ENCODE measurements at places on chromosomes 1 and 21.

- no peak for DNase-seq
Measured at GRCh38 chr1:227780101-227781044, 35.1 kb upstream of the PRSS38 start.

- no peak for DNase-seq
Measured at GRCh38 chr1:71964188-71964587, 318.2 kb downstream of the NEGR1 start.

GRCh38 chr1:82319546-82319945 is 518.8 kb downstream of the ADGRL2 start:
- DNase-seq: no peak

DNA sequence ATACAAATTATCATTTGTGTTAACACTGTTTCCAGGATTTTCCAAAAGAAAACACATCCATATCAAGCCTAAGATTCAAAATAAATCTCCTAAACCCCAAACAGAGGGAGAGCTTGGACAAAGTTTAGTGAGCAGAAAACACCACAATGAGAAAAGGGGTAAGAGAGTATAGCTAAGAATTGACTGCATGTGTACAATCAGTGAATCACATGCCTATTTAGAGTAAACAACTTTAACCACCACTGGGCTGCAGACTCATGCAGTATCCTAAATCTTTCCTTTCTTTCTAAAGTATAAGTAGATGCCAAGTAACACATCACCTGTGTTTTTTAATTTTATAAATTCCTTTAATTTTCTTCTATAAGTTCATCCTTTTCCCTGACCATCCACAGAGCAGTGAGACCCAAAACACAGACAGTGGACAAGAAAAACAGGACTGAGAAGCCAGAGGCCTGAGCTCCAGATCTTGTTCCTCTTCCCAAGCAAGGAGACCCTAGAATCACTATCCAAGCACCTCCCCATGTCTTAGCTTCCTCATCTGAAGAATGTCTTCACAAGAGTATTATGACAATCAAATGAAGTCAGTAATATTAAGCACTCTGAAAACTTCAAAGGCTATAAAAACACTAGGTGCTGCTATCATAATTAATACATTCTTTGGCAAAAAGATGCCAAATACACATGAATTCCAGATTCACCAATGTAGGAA is 93.1 kb downstream of the VAV3 start:
- peak; percentile 53 for DNase-seq

DNA sequence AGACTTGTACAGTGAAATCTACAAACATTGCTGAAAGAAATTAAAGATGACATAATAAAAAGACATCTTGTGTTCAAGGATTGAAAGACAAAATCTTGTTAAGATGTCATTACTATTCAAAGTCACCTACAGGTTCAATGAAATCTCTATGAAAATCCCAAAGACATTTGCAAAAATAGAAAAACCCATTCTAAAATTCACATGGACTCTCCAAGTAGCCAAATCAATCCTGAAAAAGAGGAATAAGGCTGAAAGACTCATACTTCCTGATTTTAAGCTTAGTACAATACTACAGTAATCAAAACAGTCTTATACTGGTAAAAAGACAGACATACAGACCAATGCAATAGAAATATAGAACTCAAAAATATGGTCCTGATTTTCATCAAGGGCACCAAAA is 78.6 kb downstream of the PCSK9 start:
- DNase-seq: peak; percentile 21

DNA sequence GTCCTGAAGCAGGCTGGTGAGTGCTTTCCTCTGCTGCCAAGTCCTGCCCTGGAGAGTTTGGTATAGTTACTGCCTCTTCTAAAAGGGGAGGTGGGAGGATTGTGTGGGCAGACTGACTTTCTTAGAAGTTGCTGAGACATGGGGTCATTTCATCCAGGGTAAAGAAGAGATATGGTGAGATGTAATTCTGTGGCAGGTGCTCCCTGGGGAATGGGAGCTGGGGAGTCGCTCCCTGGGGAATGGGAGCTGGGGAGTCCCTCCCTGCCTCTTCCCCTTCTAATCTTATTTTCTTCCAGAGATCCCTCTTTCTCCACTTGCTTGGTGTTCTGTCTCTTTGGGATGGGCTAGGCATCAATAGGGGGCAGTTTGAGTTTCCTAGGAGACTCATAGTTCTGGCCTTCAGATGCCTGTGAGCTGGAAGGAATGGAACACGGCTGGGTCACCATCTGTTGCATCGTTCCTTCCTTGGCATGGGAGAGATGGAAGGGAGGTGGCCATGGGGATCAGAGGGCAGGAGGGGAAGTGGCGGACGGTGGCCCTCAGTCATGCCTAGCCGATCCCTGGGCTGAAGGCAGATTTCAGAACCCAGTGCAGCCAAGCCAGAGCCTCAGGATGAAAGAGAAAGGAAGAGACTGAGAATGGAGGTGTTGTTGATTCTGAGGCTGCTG is 59.0 kb downstream of the NFASC start:
- DNase-seq: no peak

DNA sequence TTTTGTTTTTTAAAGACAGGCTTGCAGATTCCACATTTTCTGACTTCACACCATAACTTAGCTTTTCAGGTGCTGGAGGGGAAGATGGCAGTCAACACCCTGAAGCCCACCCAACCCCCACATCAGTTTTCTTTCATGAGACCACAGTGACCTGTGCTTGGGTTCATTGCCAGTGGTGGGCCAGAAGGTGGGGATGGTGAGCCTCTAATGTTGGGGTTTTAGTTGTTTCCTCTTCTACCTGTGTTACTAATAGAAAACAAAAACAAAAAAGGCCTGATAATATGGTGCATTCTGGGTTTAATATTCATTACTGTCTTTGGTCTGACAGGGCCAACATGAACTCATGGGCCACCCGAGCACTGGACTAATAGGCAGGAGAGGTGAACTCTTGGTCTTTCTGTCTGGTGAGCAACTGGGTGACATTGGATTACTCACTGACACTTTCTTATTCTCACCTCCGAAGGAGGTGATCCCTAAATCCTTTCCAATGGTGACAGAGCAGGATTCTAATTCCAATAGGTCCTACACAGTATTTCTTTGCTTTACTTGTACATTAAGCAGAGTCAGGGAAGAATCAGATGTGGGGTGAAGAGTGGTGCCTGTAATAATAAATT is 132.8 kb downstream of the CLIC6 start:
- peak; percentile 18 for DNase-seq

GRCh38 chr1:38584448-38585355 is 274.9 kb downstream of the RRAGC start:
- no peak for DNase-seq

Data from inflammatory macrophage (primary cell).